ENCODE measurements at places on chromosomes 11 and 22. TPM values are rescaled to one million over a fixed set of nuclear protein-coding genes. Genes with fewer than 3 reads are reported as not detected.

C11orf87 gene
- 34.0 TPM for polyA plus RNA-seq

FZD4 gene
- polyA plus RNA-seq, result 6.6 TPM

IGLL1 gene
- polyA plus RNA-seq, result not detected

ROBO4 gene
- polyA plus RNA-seq, result 22.7 TPM

GPHA2 gene
- 1.9 TPM for polyA plus RNA-seq

NXPE2 gene
- polyA plus RNA-seq, result 0.54 TPM

MIAT gene
- polyA plus RNA-seq, result 161 TPM

TP53AIP1 gene
- 1.3 TPM for polyA plus RNA-seq

RBMXL2 gene
- polyA plus RNA-seq, result 0.95 TPM

TMA7B gene
- not detected for polyA plus RNA-seq

HPX gene
- polyA plus RNA-seq, result 6.0 TPM

NRGN gene
- polyA plus RNA-seq, result 33.3 TPM

METTL15 gene
- polyA plus RNA-seq, result 12.2 TPM

NOX4 gene
- polyA plus RNA-seq, result 1.7 TPM

PVALB gene
- polyA plus RNA-seq, result 11.9 TPM

OR8A1 gene
- polyA plus RNA-seq, result 0.03 TPM

CDCA5 gene
- 14.1 TPM for polyA plus RNA-seq

CCDC87 gene
- 0.32 TPM for polyA plus RNA-seq

XKR3 gene
- polyA plus RNA-seq, result not detected

COPB1 gene
- polyA plus RNA-seq, result 77.6 TPM

MAJIN gene
- not detected for polyA plus RNA-seq

LYVE1 gene
- 17.8 TPM for polyA plus RNA-seq

VSIG10L2 gene
- 0.09 TPM for polyA plus RNA-seq

ABCC8 gene
- polyA plus RNA-seq, result 33.2 TPM

FGF4 gene
- polyA plus RNA-seq, result not detected

DDTL gene
- 7.5 TPM for polyA plus RNA-seq

RHOD gene
- polyA plus RNA-seq, result 4.3 TPM

NXPE1 gene
- not detected for polyA plus RNA-seq

RCOR2 gene
- 23.9 TPM for polyA plus RNA-seq

PTPN5 gene
- 92.8 TPM for polyA plus RNA-seq

OR51B4 gene
- polyA plus RNA-seq, result not detected

HEPHL1 gene
- not detected for polyA plus RNA-seq

ADM gene
- polyA plus RNA-seq, result 3.5 TPM

EIF3F gene
- 232 TPM for polyA plus RNA-seq

TSSC4 gene
- 47.4 TPM for polyA plus RNA-seq

FAT3 gene
- polyA plus RNA-seq, result 50.5 TPM

OR52I2 gene
- not detected for polyA plus RNA-seq

FOLR1 gene
- 3.4 TPM for polyA plus RNA-seq

C22orf42 gene
- 4.0 TPM for polyA plus RNA-seq

IMMP1L gene
- 66.2 TPM for polyA plus RNA-seq

CSNK2A3 gene
- 3.5 TPM for polyA plus RNA-seq

KRTAP5-5 gene
- not detected for polyA plus RNA-seq

C11orf52 gene
- polyA plus RNA-seq, result 0.81 TPM

CHST1 gene
- polyA plus RNA-seq, result 57.0 TPM

GAL gene
- 9.1 TPM for polyA plus RNA-seq

CNTF gene
- 1.4 TPM for polyA plus RNA-seq

GGTLC2 gene
- polyA plus RNA-seq, result 0.63 TPM

Data from spinal cord (tissue), 10 donors.